ENCODE measurements at places on chromosomes 16 and 17.

DNA sequence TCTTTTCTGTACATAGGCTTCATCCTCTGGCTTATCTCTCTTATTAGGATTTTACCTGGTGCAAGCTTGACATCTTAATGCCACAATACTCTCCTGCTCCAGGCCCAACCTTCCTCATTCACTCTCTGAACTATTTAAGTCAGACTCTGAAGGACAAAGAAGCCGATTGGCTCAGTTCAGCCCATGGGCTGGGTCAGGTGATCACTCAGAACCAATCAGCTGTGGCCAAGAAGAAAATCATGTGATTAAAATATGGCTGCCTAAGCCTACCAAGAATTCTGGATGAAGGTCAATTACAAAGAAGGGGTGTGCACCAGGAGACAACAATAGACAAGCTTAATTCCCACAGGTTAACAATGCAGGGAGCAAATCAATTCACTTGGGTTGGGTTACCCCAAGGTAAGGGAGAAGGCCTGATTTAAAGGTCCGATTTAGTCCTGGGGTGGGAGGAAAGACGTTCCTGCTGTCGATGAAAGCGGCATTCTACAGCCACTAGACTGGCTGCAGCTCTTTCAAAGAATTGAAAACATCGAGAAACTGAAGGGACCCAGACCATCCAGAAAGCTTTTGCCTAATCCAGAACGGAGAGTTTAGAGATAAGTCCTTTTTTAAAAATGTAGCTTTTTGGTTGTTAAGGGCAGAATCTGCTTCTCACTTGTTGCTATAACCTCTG, 42.9 kb upstream of the NFAT5 start:
- DNase-seq, result peak; percentile 68

- DNase-seq, result peak; percentile 84
These were observed 50.8 kb downstream of the TOM1L2 start for GRCh38 chr17:17921192-17922069.

DNA sequence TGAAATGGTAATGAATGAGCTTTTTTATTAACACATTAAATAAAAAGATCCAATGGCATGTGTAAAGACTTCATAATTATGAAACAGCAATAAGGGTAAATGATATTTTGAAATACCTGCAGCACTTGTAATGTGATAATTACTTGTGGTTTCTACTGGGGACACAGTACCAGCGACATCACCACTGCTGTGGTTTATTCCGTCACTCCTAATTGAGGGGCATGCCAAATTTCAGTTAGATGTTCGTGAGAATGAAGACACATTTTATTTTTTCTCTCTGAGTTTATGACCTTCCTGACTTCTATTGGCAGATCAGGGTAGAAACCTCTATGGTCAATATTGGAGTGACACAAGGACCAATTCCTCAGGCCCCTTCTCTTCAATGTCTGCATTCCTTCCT, 131.9 kb upstream of the XYLT1 start:
- DNase-seq, result no peak

GRCh38 chr17:79654350-79654959, 43.6 kb upstream of the RBFOX3 start:
- no peak for DNase-seq

GRCh38 chr16:24520983-24521382, 18.4 kb upstream of the RBBP6 start:
- DNase-seq, result no peak

DNA sequence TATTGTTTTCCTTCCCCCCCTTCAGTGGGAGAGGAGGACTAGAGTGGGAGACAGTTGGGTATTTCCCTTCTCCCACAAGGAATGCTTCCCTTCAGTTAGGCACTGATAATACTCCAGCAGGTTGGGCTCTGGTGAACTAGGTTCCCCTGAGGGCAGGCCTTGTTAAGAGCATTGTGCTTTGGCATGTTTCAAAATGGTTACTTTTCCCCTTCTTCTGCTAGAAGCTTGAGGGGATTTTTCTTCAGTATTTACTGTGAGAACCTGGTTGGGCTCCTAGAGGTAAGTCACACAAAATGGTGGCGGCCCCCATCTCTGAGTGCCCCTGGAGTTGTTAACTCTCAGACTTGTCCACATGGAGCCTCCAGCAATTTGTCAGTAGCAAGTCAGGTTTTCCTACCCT, 156.2 kb downstream of the CYB561 start:
- DNase-seq, result no peak

DNA sequence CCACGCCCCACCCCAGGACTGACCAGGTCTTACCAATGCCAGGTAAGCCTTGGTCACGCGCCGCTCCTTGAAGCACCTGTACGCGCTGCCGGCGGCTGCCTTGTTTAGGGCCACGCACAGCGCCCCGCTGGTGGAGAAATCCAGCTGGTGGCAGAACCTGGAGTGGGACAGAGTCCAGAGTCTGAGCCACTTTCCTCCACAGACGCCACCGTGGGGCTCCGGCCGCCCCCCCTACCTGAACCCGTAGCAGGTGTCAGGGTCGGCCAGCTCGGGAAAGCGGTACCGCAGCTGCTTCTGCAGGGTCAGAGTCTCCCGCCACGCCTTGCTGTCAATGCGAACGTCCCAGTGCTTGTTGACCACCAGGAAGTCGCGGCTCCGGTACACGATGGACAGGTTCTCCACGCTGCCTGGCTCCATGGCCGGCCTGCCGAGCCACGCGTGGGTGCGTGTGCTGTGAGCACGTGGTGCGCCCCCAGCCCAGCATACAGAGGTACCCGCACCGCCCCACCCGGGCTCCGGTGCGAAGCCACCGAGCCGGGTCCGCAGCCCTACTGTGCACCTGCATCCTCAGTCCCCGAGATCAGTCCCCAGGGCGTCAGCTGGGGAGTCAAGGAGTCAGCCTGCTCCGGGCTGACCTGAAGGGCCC, 737 bp downstream of the RPUSD1 start:
- no peak for DNase-seq

- DNase-seq, result no peak
These were observed 11.1 kb downstream of the ZNF385C start for GRCh38 chr17:42087042-42087701.

DNA sequence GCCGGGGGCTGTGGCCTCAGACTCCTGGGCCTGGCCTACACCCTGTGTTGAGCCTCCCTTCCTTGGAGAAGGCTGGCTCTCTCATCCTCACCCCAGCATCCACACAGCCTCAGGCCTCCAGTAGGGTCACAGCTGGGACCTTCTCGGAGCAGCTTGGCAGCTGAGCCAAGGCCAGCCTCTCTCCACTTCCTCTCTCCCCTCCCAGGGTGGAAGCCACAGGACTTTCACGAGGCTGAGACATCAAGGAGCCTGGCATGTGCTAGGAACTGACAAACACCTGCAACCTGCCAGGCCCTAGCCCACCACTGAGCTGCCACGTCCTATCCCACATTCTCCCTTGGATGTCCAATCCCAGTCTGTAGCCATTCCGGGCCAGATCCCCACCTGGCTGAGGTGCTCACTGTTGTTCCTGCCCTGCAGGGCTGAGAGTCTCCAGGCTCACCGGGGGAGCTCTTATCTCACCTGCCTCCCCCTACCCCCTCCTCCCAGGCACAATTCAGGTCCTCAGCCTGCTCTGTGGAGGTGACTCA, 3.1 kb downstream of the MMP15 start:
- no peak for DNase-seq

DNA sequence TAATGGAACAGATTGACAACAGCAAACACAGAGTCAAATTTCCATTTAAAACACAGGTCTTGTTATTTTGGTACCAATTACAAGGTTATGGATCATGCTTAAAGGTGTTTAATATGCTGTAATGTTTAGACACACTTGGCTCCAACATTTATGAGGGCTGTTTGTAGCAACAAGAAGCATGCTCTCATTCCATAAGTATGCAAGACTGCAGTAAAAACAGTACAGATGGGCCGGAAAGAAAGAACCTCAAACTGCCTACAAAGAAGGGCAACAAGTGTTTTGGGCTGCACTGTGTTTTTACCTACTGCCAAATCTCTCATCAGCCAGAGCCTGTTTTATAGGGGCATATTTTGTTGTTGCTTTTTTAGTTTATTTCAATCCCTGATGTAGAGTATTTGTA, 100.5 kb upstream of the HS3ST3A1 start:
- DNase-seq, result no peak

DNA sequence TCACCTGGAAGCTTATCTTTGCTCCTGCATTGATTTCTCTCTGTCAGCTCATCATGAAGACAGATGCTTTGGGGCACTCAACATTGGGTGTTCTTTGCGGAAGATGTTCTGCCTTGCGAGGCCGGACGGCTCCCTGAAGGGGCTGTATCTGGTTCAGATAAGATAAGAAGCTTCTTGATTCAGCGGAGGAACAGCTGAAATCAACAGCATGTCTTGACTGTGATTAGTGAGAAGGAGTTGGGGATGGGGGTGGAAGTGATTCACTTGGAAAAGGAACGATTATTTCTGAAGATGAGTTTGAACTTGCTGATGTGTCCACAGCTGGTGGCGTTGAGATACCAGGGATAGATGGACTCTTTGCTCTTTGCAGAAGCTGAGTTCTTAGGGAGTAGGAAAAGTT, 126.9 kb upstream of the WSCD1 start:
- no peak for DNase-seq

DNA sequence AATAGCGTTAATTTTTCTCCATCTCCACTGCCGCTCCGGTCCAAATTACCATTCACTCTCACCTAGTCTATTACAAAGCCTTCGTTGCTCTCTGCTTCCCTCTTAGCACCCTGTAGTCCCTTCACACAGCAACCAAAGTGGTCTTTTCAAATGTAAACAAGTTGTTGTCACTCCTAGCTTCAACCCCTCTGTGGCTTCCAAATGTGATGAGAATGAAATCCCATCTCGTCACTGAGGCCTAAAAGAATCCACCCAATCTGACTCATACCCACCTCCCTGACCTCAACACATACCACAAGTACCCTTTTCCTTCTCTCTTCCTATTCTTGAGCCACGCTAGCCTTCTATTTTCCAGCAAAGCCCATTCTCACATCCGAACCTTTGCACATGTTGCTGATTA, 2.2 kb upstream of the PELP1 start:
- DNase-seq, result no peak

GRCh38 chr17:9150446-9151090, 129.3 kb downstream of the NTN1 start:
- no peak for DNase-seq

GRCh38 chr17:82447876-82448275, 2.7 kb downstream of the CYBC1 start:
- no peak for DNase-seq

- peak; percentile 34 for DNase-seq
These were observed 59.3 kb downstream of the KLHDC4 start for GRCh38 chr16:87706278-87707000.

GRCh38 chr17:12730931-12731521, 58.3 kb upstream of the ARHGAP44 start:
- peak; percentile 5 for DNase-seq

GRCh38 chr17:70369391-70369790, 200.1 kb downstream of the KCNJ2 start:
- DNase-seq, result no peak

DNA sequence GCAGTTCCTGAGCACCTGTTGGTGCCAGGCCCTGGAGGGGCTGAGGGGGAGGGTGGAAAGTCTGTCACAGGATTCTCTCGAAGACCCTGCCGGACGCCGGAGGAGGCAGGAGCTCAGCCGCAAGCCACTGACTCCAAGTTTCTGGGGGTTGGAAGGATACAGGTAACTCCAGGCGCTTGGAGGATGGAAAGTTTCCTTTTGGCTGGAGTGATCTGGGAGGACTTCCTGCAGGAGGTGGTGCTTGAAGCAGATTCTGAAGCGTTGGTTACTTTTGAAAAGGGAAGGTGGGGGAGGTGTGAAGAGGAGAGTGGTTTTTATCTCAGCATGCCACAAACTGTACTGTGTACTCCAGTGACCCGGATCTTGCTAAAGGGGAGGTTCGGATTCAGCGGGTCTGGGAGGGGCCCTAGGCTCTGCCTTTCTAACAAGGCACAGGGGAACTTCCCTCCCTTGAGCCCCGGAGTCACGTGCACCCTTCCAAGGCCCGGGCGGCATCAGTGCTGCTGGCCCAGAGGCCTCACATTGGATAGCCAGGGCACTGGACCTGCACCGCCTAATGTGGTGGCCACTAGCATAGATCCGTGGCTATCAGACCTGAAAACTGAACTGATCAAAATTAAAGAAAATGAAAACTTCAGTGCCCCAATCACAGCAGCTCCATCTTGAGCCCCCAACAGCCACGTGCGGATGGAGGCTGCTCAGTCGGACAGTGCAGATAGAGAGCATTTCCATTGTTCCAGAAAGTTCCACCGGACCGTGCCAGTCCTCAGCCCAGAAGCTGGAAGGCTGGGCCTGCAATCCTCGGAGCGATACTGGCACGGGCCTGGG, 42.2 kb upstream of the GSE1 start:
- DNase-seq, result no peak

GRCh38 chr16:48517493-48517892, 92.5 kb downstream of the N4BP1 start:
- DNase-seq, result no peak

- no peak for DNase-seq
These were observed 351.5 kb downstream of the BCAS3 start for GRCh38 chr17:61029181-61029580.

DNA sequence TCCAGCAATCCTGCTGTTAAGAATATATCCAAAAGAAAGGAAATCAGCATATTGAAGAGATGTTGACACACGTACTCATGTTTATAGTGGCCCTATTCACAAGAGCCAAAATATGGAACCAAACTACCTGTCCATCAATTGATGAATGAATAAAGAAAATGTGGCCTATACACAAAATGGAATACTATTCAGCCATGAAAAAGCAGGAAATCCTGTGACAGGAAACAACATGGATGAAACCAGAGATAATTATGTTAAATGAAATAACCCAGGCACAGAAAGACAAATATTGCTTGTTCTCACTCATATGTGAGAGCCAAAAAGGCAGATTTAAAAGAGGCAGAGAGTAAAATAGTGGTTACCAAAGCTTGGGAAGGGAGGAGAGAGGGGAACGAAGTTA, 127.1 kb downstream of the KCNJ2 start:
- DNase-seq, result no peak

GRCh38 chr16:74202009-74202408, 94.6 kb upstream of the PSMD7 start:
- no peak for DNase-seq

GRCh38 chr17:10337976-10338375, 34.8 kb downstream of the MYH13 start:
- no peak for DNase-seq

DNA sequence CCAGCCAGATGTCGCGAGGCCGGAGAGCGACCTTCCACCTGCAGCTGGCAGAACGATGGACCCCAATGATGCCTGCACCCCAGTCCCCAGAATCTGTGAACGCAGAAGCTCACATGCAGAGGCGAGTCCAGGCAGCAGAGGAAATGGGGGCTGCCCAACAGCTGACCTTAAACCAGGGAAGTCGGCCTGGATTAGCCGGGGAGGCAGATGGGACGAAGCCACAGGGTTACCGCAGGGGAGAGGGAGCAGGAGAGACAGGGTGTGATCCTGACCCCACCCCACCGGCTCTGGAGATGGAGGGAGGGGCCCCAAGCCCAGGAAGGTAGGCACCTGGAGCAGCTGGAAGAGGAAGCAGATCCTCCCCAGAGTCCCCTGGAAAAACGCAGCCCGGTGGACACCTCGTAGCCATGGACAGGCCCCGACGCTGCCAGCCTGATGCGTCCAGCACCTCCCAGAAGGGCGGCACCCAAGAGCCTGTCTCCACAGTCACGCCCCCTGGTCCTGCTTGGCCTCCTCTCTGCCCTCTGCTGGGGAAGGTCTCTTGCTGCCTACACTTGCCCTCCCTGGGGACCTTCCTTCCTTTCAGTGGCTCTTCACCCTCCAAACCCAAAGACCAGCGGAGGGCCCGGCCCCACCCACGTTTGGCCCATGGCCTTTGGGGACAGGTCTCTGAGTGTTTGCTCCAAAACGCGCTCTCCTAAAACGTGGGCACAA, 37.3 kb downstream of the PIEZO1 start:
- peak; percentile 52 for DNase-seq

Data from cerebellar cortex (tissue), 1 donor.